Daoy (cell line): ENCODE measurements at places on chromosomes 1 and 21. TPM values are rescaled to one million over a fixed set of nuclear protein-coding genes. Genes with fewer than 3 reads are reported as not detected.

AGRN gene
- 66.6 and 72.0 TPM in 2 replicates for total RNA-seq

CLIC6 gene
- 2.1 and 3.1 TPM in 2 replicates for total RNA-seq

DNA sequence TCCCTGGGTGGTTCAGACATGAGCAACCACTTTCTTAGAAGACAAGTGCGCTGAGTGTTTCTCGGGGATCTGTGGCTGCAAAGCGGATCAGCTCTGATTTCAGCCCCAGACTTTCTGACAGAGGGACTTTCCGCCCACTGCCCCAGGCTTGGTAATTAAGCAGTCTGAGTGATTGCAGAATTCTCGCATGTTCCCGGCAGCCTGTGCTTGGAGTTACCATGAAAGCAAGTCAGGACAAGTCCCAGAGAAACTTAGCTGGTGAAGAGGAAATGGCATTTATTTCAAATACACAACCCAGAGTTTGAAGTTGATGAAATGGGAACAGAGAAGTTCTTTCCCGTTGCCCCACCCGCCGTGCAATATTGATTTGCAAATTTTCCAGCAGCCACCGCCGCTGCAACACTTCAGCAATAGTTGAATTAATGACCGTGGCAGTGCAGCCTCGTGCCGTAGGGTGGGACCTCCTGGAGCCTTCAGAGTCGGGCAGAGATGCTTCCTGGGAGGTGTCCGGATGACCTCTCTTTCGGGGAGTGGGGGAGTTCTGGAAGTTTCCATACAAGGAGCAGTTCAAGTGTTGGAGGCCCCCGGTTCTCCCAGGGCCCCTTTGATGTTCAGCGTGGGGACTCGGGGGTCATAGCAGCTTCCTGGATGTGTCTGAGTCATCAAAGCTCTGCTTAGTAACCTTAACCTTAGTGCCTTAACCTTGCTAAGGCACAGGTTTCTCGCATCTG lies 134.7 kb downstream of the KAZN start:
- peak; percentile 69 for DNase-seq

- no peak for DNase-seq
Observed at GRCh38 chr1:29808141-29808995, 572.0 kb downstream of the PTPRU start.

DNA sequence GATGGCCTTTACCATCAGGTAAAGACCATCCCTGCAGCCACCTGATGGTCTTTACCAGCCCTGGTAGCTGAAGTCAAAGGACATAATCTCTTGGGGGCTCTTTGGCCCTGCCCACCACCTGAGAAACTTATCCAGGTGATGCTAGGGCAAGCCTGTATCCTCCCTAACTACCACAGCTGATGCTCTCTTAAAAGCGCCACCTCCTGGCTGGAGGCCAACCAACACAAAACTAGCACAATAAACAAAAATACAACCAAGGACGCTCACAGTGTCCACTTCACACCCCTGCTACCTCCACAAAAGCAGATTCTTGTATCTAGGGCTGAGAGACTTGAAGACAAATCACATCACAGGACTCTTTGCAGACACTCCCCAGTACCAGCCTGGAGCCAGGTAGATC lies 357.1 kb upstream of the POU3F1 start:
- no peak for DNase-seq
